ENCODE measurements at places on chromosomes 3 and 15.

DNA sequence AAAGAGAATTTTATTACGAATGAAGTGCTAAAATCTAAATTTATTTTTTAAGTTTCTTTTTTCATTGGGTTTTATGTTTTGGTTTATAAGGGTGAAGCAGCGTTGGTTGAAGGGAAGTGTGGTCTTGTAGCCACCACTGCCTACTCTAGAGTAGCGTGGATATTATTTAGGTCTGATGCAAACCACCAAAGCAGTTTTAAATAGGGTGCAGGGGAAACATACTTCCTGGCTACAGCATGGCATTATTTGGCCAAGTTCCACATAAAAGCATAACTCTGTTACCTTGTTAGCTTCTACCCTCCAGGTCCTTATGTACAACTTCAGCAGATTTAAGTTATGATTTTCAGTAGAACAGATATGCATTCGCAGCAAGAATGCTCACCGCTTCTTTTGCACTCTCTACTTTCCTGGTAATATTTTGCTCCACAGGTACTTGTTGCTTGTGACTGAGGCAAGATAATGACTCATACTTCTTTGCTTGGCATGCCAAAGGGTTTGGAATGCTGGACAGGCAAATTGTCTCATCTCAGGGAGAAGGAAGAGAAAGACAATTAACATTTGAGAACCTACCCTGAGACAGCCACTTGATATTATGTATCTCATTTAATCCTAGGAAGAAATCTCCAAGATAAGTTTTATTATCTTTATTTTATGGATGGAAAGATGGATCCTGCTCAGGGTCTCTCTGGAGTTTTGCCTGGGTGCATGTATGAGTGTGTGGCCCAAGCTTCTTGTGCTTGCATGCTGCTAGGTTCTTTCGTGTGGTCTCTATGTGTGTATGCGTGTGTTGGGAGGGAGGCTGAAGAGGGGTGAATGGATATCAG lies 5.4 kb downstream of the TGFBR2 start:
- DNase-seq: no peak

GRCh38 chr3:12560505-12561190 lies 3.8 kb downstream of the MKRN2 start:
- no peak for DNase-seq

- no peak for DNase-seq
These were observed 639 bp downstream of the NIPA1 start for GRCh38 chr15:22786868-22787698.

DNA sequence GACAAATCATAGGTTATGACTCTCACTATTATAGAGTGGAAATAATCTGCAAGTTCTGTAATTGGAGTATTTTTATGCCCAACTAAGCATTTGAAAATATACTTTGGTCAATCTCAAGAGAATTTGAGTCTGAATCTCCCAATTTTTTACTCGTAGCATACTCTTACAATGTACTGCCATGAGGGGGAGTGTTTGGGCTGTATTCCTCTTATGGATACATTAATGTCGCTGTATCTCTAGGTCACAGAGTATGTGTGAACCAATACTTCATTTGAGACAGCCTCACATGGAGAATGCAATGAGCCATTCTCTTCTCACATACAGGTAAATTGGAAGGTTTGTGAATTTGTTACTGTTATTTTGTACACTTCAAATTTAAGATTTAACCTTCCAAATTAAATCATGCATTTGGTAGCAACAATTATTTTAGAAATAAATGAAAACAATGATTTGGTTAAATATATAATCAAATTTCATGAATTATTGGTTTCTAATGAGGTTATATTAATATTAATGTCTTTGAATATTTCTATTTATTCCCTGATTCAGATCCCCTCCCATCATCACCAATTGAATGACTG lies 5.5 kb upstream of the CD200 start:
- no peak for DNase-seq

GRCh38 chr15:50190723-50191122 lies 8.7 kb downstream of the SLC27A2 start:
- no peak for DNase-seq

DNA sequence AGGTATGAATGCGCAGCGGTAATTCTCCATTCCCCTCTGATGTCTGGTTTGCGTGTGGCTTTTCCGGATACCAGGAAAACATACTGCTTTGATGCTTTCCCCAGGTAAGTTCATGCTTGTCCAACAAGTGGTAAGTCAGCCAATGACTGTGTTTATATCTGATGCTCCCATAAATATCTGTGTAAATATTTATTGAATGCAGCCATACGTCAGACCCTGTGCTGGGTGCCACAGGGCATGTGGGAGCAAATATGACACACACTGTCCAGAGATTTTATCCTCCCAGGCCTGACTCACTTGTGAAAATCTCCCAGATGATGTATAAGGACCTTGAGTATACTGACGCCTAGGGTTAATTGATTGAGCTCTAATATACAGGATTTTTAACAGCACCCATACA lies 29.6 kb upstream of the CEMIP start:
- DNase-seq: no peak

DNA sequence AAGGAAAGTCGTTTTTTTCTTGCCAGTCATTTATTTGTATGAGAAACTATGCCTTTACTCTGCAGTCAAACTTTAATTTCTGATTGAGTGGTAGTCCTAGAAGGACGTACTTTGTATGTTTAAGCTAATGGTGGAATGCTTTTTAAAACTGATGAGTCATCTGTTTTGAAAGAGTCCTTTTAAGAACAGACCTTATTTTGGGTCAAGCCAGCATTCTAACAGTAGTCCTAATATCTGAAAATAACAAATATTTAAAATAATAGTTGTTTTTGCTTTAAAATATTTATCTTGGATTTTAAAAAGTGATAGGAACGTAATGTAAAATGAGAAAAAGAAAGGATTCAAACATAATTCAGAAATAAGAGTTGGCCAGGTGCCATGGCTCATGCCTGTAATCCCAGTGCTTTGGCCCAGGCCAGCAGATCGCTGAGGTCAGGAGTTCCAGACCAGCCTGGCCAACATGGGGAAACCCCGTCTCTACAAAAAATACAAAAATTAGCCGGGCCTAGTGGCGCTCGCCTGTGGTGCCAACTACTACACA lies 1.3 kb upstream of the LRRC58 start:
- no peak for DNase-seq

DNA sequence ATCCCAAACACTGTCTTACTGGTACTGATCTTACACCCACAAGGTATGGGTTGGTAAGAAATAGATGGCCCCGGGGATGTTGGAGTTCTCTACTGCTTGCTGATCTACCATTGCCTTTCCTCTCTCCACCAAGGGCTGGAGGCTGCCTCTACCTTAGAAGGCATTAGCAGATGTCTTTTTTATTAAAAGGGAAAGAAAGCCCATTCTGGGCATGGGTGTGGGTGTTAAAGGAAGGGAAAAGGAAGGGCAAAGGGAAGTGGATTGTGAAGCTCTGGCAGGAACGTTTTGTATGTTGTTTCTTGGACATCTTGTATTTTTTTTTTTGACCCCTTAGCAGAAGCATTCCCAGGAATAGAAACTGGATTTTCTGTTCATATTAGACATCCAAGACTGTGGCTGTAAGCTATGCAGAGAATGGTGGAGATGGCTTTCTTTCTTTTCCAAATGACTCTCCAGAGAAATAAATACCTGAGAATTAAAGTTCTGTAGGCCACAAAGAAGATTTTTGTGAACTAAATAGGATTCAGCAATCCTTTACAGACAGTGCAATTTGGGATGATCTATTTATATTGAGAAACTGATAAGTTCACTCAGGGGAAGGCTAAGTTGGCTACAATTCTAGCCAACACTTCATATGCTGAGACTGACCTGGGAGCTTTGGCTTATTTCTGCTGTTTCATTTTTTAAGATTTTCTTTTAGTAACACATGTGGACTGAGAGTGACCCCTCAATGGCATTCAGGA lies 108.8 kb downstream of the TOP2B start:
- no peak for DNase-seq

GRCh38 chr3:150710097-150710496 lies 6.4 kb upstream of the ERICH6 start:
- no peak for DNase-seq

- no peak for DNase-seq
These were observed 151.4 kb downstream of the RAP2B start for GRCh38 chr3:153313302-153313965.
